ENCODE measurements at places on chromosomes 7 and 10.

DNA sequence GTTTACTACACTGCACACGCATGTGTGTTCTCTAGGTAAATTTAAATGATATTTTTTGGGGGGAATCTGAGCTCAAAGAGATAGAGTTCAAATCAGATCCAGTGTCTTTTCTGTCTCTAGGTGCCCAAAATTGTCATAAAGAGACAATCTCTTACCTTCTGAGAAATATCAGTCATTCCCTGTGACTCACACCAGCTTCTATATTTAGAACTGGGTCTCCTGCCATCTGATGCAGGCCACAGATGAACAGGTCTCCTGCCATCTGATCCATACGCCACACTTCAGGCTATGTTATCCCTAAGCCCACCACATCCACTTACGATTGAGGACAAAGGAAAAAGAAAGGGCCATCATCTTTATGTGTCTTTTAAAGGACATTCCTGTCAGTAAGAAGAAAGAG lies 136.3 kb upstream of the LAMB4 start:
- no peak for DNase-seq

GRCh38 chr10:70324339-70324861 lies 40.6 kb upstream of the NPFFR1 start:
- no peak for DNase-seq

- no peak for DNase-seq
Observed at GRCh38 chr10:6514844-6515780, 65.0 kb downstream of the PRKCQ start.

DNA sequence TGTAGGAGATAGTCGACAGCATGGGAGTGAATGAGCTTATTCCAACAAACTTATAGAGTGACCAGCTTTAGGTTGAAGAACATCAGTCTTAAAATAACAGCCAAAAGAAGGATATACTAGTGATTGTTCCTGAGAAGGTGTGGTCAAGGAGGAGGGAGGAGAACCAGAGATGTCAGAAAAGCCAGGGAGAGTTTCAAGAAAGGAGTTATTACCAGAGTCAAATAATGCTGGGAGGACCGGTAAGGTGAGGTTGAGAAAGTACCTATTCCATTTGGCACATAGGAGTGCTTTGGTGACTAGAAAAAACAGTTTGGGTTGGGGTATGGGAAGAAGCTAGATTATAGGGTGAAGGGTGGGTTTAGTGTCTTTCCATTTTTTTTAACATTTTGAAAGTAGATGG lies 5.8 kb downstream of the PTPN12 start:
- DNase-seq, result no peak

- no peak for DNase-seq
Observed at GRCh38 chr7:159012353-159013069, 132.2 kb downstream of the VIPR2 start.

- DNase-seq, result no peak
Observed at GRCh38 chr10:5574642-5575131, 49.9 kb downstream of the CALML3 start.

DNA sequence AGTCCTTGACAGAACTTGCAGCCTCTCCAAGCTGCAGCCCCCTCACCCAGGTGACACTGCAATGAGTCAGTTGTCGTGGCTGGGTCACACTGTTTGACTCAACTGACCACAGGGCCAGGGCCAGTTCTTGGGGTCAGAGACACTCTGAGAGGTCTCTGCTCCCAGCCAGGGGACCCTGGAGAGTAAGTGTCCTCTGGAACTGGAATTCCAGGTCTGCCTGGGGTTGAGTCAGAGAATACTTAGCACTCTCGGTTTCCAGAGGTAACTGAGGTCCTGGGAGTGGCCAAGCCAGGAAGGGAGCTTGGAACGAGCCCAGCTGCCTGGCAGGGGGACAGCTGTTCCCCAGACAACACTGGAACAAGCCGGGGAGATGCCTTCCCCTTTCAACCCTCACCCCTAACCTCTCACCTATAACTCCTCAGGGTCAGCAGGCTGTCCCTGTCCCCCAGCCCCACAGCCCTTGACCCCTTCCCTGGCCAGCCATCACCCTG lies 2.2 kb upstream of the MYL10 start:
- DNase-seq, result no peak

- DNase-seq, result no peak
Observed at GRCh38 chr10:47245731-47246350, 54.2 kb upstream of the GDF10 start.

GRCh38 chr10:32350811-32351350 lies 3.9 kb upstream of the EPC1 start:
- DNase-seq, result no peak

- DNase-seq, result no peak
Observed at GRCh38 chr10:107913317-107914294, 749.1 kb upstream of the SORCS1 start.

- no peak for DNase-seq
Observed at GRCh38 chr10:132123606-132124005, 57.9 kb downstream of the JAKMIP3 start.

DNA sequence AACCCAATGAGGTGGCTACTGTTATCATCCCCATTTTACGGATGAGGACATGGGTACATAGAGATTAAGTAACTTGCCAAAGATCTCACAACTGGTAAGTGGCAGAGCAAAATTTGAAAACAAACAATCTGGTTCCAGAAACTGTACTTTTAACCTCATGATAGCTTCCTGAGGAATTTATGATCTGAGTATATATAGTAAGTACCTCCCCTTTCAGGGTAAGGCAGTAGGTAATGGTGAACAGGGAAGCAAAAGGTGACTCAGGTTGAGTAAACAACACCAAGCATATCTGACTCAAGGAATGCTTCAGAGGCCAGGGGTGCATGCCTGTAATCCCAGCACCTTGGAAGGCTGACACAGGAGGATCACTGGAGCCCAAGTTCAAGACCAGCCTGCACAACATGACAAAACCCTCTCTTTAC lies 21.1 kb downstream of the KLLN start:
- DNase-seq, result no peak

GRCh38 chr10:1171182-1171581 lies 115.0 kb downstream of the WDR37 start:
- DNase-seq, result no peak

DNA sequence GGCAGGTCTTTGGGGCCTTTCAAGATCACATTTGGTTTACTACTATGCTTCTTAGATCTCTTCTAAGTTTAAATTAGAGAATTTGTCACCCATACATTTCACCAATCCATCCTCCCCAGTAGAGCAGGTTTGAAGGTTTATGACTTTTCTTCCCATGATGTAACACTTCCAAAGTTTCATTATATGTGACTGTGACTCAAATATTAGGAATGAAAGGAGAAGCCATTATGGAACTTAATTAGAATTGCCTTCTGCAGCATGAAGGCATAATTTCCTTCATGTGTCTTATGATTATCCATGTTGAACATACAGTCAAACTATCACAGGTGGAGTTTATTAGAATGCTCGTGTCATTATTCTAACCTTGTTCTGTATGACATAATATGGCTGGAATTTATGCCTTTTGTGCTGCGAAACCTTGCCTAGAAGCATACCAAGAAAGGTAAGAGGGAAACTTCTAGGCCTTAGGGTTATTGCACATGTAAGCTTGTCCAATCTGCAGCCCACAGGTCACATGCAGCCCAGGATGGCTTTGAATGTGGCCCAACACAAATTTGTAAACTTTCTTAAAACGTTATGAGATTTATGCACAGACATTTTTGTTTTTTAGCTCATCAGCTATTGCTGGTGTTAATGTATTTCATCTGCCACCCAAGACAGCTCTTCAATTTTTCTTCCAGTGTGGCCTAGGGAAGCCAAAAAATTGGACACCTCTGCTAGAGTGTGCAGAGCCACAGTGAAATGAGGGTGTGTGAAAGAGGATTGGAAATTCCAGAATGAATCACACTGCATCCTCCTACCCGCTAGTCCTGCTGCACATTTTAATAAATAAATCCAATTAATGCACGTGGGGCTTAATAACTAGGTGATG lies 133.6 kb downstream of the TMEM26 start:
- DNase-seq, result peak; percentile 31

GRCh38 chr10:93280699-93281366 lies 201.3 kb downstream of the MYOF start:
- DNase-seq, result no peak

DNA sequence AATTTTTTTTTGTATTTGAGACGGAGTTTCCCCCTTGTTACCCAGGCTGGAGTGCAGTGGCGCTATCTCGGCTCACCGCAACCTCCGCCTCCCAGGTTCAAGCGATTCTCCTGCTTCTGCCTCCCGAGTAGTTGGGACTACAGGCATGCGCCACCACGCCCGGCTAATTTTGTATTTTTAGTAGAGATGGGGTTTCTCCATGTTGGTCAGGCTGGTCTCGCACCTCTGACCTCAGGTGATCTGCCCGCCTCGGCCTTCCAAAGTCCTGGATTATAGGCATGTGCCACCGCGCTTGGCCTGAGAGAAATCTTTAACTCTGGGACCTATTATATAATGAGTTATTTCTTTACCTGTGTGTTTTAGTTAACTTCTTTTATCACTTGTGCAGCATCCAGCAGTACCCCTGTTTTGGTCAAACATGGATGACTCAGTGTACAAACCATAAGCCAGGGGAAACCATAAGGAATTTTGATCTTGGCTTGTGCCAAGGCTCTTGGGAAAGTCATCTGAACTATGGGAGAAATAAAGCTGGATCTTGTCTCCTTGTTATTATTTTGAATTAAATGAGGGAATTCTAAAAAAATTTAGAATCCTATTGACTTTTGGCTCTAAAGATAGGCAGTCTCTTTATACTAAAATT lies 23.6 kb upstream of the ZRANB1 start:
- peak; percentile 77 for DNase-seq

- DNase-seq, result no peak
Observed at GRCh38 chr7:140229591-140230515, 53.1 kb upstream of the KDM7A start.

DNA sequence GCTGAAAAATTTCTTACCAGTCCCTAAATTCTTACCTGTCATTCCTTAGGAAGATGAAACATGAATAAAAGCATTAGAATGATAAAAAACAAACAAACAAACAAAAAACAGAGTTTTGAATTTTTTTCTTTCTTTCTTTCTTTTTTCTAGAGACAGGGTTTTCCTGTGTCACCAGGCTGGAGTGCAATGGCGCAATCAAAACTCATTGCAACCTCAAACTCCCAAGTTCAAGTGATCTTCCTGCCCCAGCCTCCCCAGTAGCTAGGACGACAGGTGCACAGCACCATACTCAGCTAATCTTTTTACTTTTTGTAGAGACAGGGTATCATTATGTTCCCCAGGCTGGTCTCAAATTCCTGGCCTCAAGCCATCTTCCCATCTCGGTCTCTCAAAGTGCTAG lies 26.5 kb downstream of the NT5C2 start:
- no peak for DNase-seq

GRCh38 chr10:118395947-118396346 lies 53.8 kb upstream of the FAM204A start:
- no peak for DNase-seq

- no peak for DNase-seq
Observed at GRCh38 chr7:128894101-128894440, 16.4 kb downstream of the KCP start.

DNA sequence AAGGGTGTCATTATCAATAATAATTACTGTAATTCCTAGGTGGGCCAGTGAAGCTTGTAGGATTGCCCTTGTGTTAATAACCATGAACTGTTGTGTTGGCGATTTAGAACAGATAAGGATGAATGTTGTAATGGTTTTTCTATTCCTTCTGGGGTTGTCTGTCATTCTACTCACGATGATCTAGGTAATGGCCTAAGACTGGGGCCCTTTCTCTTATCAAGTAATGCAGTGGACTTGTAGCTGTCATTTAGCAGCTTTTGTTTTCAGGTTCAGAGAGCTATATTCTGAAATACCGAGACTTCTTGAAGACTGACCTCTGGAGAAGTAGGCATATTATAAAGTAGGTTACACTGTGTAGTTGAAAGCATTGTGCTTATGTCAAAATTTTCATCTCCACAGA lies 110.2 kb downstream of the TAF3 start:
- DNase-seq, result no peak

GRCh38 chr10:46069771-46070463 lies 23.8 kb upstream of the MSMB start:
- no peak for DNase-seq

DNA sequence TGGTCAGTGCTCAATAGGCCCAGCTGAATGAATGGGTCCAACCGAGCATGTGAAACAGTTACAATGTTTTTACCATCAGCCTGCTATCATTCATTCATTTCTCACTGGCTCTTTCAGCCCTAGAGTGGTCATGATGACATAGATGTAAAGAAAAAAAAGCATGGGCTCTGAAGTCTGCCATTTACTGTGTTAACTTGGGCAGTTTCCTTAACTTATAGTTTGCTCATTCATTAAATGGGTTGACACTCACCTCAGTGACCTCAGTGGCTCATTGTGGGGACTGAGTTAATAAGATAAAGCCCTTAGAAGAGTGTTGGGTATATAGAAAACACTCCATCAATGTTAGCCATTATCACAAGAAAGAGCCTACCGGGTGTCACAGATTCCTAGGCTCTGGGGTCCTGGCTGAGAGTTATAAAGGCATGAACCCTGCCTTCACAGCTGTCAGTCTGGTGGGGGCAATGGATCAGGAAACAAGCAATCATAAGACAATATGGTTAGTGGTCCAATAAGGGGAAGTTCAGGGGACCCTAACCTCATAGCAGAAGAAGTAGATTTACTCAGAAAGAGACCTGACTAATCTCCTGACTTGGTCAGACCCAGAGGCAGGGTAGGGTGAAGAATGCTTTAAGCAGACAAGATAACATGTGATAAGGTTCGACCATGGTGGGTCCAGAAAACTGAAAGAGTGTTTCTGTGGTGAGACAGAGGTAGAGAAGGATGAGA lies 29.7 kb upstream of the GPAM start:
- DNase-seq, result no peak

- peak; percentile 40 for DNase-seq
Observed at GRCh38 chr7:34761206-34761605, 103.2 kb downstream of the NPSR1 start.

DNA sequence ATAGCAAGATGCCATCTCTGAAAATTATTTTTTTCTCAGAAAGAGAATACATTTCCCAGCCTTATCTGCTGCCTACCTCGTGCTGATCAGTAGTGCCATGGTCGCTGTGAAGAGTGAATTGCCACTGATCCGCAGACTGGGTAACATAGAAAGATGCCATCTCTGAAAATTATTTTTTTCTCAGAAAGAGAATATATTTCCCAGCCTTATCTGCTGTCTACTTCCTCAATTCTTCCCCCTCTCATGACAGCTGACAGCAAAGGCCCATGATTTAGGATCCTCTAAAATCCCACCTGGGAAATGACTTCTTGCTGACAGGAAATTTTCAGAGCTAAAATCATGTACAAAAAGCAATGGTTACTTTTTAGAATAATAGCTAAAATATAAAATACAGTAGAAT lies 92.5 kb upstream of the AHR start:
- no peak for DNase-seq

- no peak for DNase-seq
Observed at GRCh38 chr7:111933609-111934008, 272.6 kb downstream of the DOCK4 start.

- no peak for DNase-seq
Observed at GRCh38 chr10:47081264-47081663, 170.0 kb downstream of the PTPN20 start.

DNA sequence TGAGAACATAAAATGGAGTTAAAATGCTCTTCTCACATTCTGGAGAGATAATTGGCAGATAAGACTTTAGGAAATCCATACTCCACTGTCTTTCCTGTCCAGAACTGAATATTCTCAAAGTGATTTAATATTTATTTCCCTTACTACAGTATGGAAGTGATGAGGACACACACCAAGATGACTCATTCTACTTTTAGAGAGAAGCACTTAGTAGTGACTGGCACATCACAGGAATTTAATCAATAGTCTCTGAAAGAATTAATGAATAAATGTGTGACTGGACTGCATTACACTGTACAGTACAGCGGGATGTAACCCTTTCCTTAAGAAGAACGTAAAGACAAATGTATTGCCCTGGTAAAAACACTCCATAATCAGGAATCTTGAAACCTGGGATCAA lies 116.7 kb downstream of the SEMA3E start:
- DNase-seq, result peak; percentile 25

GRCh38 chr7:7114575-7115291 lies 67.6 kb upstream of the C1GALT1 start:
- DNase-seq, result no peak

Data from fibroblast of skin of scalp (primary cell).